ENCODE measurements at places on chromosomes 2 and 18.

DNA sequence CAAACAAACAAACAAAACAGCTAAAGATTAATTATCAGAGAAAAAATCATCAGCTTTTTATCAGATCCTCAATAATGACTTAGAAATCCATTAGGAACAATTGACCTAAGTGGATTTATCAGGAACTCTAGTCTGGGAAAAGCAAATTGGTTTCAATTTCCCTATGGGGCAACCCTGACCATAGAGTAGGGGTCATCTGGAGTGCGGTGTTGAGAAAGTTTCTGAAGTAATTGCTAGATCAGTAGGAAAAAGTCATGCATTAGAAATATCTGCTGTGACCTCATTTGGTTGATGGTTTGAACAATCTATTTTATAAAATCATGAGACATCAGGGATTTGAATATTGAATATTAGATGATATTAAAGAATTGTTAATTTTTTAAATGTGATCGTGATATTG is 507.9 kb downstream of the TXNL1 start:
- no peak for DNase-seq

DNA sequence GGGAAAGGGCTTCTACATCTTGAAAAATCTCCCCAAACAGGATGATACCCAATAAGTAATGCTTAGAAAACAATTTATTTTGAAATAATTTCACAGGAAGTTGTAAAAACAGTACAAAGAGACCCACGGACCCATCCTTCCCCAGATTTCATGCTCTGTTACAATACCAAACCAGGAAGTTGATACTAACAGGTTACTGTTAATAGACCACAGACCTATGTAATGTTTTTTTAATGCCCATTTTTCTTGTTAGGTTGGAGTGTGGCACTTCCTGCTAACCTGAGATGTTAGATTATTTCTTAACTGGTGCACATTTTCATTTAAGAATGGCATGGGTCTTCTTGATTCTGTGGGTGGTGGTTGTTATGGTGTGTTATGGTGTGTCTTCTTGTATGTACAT is 21.4 kb upstream of the MGAT5 start:
- no peak for DNase-seq

- no peak for DNase-seq
These were observed 745.6 kb upstream of the RAB6C start for GRCh38 chr2:129233751-129234406.

GRCh38 chr2:168430431-168430830 is 25.6 kb upstream of the CERS6 start:
- no peak for DNase-seq

GRCh38 chr2:109171444-109172334 is 42.7 kb downstream of the SH3RF3 start:
- no peak for DNase-seq

GRCh38 chr2:161651547-161651946 is 27.3 kb downstream of the SLC4A10 start:
- DNase-seq, result no peak

- DNase-seq, result no peak
These were observed at the start of gene TTN for GRCh38 chr2:178807227-178808008. TTN (minus strand) TSS chr2:178807423; CDS start chr2:178804642, 2,781 bp downstream.

DNA sequence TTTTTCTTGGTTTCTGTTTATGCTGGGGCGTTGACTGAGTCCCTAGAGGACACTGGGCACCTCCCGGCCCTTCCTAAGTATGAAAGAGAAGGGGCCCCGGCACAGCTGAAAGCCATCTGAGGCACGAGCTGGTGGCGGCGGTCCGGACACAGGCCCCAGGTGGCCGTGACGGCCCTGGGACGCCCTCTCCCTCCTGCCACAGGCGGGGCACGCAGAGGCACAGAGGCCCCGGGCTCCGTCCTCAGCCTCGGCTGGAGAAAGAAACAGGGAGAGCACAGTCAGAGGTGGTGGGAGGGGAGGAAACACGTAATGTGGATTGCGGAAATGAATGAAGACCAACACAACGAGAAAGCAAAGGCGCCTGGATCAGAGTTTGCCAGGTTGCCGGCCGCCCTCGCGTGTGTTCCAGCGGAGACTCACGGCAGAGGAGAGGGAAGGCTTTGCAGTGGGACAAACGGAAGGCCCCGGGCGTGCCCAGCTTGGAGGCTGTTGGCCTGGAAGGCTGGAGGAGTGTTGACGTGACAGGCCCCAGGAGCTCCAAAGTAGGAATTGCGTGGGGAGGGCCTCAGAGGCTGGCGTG is 119.1 kb downstream of the PTGR3 start:
- no peak for DNase-seq

DNA sequence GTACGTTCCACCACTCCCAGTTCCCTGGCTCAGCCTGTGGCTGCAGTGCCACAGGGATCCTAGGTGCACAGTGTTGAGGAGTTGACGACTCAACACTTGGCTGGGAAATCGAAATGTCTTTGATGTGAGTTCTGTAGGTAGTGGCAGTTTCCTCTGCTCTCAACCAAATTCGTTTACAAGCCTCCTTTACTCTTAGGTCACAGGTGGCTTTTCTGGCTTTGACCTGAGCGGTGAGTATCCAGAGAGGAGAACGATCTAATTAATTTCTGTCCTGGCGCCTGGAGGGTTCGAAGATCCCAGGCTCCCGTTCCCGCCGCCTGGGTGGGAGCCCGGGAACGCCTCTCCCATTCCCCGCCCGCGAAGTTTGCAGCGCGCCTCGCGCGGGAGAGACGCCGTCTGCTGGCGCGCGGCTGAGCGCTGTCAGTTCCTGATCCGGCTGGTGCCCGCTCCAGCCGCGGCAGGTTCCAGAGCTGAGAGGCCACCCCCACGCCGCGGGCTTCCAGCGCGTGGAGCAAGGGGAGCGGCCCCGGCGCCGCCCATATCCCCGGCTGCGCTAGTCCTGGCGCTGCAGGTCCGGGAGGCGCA is at the start of gene LAMA3:
TSS of gene LAMA3 (plus strand) at position 423 of the 585 bp plus-strand sequence. CDS start 231 bp downstream, outside the sequence.
- no peak for DNase-seq

All from CD4-positive, alpha-beta T cell treated with Interleukin-15 for 1 hour (primary cell).